H4 (cell line): ENCODE measurements at places on chromosomes 7 and 10. TPM values are rescaled to one million over a fixed set of nuclear protein-coding genes. Genes with fewer than 3 reads are reported as not detected.
A peak's percentile ranks its signal among the peaks of the same experiment; 100 is the strongest.

Gene H2BK1
- total RNA-seq: 0.64 TPM in 1 of 2 replicates, not detected in the other

Gene NOS3
- total RNA-seq: 0.29 and 0.60 TPM in 2 replicates

- DNase-seq: peak; percentile 98
Measured at GRCh38 chr10:113073549-113074189, 123.6 kb downstream of the TCF7L2 start.

- DNase-seq: no peak
Measured at GRCh38 chr7:6139189-6139996, 108.2 kb downstream of the ANKRD61 start.

- DNase-seq: no peak
Measured at GRCh38 chr10:132970641-132971438, 28.5 kb upstream of the CFAP46 start.

DNA sequence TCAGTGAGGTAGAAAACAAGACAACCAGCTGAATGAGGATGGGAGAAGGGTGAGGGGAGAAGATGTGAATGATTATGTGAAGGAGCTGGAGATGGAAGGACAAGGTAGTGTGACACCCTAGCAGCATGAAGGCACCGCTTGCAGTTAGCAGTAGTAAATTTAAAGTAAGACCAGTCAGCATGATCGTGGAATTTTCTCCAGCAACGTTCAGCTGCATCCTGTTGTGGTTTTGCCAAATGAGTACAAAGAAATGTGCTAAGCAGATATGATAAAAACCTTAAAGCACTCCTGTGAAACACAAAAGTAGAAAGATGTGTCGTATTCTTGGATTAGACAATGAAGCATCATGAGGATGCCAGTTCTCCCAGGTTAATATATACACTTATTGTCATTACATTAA, 34.1 kb upstream of the IFRD1 start:
- no peak for DNase-seq

GRCh38 chr7:36408589-36408988, 18.9 kb downstream of the ANLN start:
- DNase-seq: no peak

- DNase-seq: peak; percentile 96
Measured at GRCh38 chr7:130365511-130366441, 14.5 kb upstream of the CPA1 start.

- no peak for DNase-seq
Measured at GRCh38 chr7:18289788-18290187, 205.8 kb upstream of the HDAC9 start.

DNA sequence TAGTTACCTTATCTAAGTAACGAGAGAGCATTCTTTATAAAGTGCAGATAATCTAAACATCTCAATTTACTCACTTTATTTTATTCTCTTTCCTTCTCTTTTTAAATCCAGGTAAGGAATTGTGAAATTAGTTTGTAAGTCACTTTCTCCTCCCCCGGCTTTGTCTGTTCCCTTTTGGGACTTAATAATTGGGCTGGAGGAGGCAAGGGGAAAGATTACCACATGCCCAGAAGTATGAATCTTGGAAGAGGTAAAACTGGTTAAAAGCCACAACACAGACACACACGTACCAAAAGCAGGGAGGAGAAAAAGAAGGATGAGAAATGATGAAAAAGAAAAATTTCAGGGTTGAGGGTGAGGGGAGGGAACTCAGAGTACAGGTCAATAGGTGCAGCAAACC, 63.3 kb upstream of the LRRC17 start:
- no peak for DNase-seq

Gene PAX4
- total RNA-seq: not detected in 2 replicates

- peak; percentile 55 for DNase-seq
Measured at GRCh38 chr7:118352867-118353453, 128.5 kb downstream of the ANKRD7 start.

DNA sequence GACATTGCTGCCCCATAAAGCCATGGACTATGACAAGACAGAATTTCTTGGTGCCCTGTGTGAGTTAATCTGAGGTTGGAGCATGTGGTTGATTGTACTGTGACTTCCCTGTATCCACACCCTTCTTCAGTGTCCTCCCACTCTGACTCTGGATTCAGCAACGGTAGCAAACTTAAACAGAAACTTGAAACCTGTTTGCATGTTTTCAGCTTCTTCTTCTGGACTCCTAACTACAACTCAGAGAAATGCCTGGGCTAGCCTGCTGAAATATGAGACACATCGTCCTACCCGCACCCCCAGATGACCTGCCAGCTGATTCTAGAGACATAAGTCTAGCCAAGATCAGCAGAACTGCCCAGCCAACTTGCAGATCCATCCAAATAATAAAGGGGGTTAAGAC, 78.4 kb downstream of the IPMK start:
- peak; percentile 70 for DNase-seq

DNA sequence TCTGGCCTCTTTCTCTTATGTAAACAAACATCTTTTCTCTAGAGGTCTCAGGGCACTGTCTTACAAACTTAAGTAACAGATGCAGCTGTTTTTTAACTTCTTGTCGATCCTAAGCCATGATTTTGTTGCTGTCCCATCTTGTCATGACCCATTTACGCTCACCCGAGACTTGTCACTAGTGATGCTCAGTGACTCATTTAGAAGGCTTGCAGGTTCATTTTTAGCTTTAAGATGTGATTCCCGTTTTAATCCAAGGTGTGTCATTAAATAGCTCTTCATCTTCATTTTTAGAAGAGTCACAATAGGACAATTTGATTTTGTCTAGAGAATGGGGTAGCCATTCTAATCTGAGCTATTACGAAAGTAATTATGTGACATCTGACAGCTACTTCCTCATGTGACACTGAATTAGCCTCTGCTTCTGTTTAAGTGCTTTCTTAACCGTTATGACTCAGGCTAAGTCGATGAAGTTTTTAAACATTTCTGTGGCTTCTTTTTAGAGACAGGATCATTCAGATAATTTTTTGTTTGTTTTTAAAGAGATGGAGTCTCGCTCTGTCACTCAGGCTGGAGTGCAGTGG, 42.7 kb downstream of the SPDYE5 start:
- peak; percentile 80 for DNase-seq

GRCh38 chr10:102310361-102311024, 65.2 kb downstream of the GBF1 start:
- no peak for DNase-seq

GRCh38 chr7:82665966-82666507, 222.5 kb upstream of the CACNA2D1 start:
- DNase-seq: no peak

DNA sequence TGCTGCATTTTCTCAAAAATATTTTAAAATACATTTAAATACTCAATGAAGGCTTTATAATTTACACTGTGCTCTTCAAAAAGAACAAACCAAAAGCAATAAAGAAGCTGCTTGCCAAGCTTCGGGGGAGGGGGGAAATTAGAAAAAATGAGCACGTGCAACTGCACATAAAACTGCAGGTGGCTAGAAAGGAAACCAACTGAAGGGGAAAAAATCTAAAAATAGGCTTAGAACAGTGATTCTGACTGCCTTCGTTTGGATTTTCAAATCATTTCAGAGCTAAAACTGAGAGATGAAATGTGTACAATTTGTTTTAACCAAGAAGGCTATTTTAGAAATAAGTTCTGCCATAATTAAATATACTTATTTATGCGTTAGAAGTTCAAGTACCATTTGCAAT, 61.4 kb downstream of the ABI1 start:
- no peak for DNase-seq

DNA sequence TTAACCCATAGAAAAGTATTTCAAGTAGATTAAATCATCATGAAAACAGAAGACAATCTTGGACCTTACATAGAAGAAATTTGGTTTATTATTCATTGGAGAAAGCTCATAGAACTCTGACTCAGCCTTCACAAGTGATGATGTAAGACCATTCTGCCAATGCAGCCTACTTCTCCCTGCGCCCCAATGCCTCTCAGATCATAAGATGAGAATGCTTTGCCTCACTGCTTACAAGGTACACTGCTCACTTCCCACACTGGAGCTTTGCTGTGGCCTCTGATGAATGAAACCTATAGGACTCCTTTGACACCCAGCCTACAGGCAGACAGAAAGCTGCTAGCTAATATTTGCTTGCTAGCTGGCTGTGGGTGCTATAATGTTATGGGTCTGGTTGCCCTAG, 569.4 kb upstream of the STEAP1 start:
- DNase-seq: no peak

DNA sequence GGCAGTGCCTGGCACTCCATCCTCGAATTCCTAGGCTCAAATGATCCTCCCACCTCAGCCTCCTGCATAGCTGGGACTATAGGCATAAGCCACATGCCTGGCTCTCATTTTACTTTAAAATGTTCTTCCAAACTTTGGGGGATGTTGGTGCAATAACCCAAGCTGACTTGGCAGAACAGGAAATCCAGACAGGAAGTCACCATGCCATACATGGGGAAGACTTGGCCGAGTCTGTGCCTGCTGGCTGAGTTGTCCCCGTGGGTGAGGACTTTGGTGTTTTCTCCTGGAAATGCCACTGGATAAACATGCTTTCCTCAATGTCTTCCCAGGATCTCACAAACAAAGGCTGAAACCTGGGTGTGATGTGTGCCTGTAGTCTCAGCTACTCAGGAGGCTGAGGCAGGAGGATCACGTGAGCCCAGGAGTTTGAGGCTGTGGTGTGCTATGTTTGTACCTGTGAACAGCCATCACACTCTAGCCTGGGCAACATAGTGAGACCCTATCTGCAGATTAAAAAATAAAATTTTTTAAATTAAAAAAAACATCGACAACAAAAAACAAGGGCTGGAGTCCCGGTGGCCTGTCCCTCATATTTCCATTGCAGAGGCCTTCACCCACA, 19.8 kb downstream of the HKDC1 start:
- DNase-seq: peak; percentile 23

Gene MCM10
- 15.1 and 17.7 TPM in 2 replicates for total RNA-seq

- DNase-seq: no peak
Measured at GRCh38 chr10:131848741-131849590, 51.8 kb upstream of the PPP2R2D start.

DNA sequence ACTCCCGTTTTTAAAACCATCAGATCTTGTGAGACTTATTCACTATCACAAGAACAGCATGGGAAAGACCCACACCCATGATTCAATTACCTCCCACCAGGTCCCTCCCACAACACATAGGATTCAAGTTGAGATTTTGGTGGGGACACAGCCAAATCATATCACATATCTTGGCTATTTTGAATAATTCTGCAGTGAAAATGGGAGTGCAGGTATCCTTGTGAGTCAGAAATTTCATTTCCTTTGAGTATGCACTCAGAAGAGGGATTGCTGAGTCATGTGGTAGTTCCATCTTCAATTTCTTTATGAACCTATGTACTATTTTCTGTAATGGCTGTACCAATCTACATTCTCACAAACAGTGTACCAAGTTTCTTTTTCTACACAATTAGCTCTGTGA, 125.8 kb downstream of the ANKRD7 start:
- no peak for DNase-seq

Gene LRRC17
- 20.2 and 20.8 TPM in 2 replicates for total RNA-seq

Gene PNLIPRP2
- not detected in 2 replicates for total RNA-seq

DNA sequence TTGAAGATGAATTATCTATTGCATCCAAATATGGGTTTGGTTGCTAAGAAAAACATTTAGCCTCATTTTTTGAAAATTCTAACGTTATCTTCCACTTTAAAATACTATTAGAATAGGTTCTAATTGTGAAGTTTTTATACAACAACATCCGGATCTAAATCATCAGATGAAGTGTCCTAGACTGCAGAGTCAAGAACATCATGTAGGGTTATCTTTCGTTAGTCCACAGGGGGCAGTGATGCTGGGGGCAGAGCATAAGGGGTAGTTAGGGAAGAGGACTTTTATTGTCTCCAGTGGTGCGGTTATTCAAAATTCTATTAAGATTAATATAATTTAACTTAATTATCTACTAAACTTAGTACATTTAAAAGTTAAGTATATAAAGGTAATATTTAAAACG, 990.6 kb upstream of the PHF14 start:
- no peak for DNase-seq

GRCh38 chr7:7577888-7578287, 11.2 kb downstream of the MIOS start:
- DNase-seq: no peak

GRCh38 chr7:131948434-131949053, 392.1 kb upstream of the PODXL start:
- no peak for DNase-seq

Gene OR2F2
- total RNA-seq: not detected in 2 replicates

GRCh38 chr10:106925191-106925590, 239.3 kb downstream of the SORCS1 start:
- no peak for DNase-seq

- no peak for DNase-seq
Measured at GRCh38 chr7:96202102-96202501, 119.8 kb downstream of the SLC25A13 start.
